ENCODE measurements at places on chromosomes 1 and 21.

GRCh38 chr1:88168126-88168525, 515.9 kb upstream of the PKN2 start:
- DNase-seq = no peak

- DNase-seq = no peak
These were observed 323.3 kb downstream of the RPS6KC1 start for GRCh38 chr1:213374369-213374768.

GRCh38 chr1:76121850-76122249, 47.3 kb downstream of the ST6GALNAC3 start:
- no peak for DNase-seq

DNA sequence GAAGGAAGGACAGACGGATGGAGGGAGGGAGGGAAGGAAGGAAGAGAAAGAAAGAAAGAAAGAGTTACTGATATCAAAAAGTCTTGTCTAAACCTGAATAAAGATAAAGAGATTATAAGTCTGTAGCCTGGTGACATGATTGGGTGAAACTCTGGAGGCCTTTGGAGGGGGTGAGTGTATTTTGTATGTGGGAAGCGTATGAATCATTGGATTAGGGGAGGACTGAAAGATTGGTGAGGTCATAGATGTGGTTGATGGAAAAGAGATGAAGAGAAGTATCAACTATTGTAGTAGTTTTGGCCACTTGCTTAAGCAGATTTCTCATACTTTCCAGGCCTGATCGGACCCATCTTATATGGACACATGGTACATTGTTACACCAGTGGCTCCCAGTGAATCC, 11.5 kb upstream of the KCNJ6 start:
- DNase-seq = no peak

DNA sequence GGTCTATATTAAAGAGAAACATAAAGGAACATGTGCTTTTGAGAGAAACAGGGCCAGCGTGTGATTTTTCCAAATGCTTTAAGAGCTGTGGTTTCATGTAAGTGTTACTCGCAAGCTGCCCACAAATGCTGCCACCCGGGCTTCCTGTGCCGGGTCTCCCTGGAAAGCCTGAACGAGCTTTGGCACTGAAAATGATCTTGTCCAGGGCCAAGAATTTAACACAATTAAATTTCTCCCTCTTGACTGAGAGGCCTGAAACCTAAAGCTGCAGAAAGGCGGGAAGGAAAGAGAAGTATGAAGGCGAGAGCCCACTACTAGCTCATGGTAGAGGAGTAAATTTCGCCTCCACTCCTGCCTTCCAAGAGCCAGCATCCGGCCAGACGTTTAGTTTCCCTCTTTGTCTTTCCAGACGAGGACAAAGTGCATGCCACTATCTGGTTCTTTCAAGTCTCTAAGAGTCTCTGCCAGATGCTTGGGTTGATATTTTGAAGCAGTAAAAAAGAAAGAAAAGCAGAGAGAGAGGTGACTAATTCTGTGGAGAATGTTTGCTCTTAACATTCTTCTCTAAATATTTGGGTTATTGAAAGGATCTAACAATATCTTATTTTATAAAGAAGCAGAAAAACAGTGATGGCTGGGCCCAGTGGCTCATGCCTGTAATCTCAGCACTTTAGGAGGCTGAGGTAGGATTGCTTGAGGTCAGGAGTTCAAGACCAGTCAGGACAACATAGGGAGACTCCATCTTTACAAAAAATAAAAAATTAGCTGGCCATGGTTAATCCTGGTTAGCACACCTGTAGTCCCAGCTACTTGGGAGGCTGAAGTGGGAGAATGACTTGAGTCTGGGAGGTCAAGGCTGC, 100.0 kb upstream of the HNRNPU start:
- DNase-seq = no peak

GRCh38 chr1:160862203-160863060, at the start of gene CD244:
Gene CD244, minus strand, starts transcription at chr1:160862887. Its CDS starts 210 bp downstream, at chr1:160862677.
- DNase-seq = peak; percentile 10

GRCh38 chr1:212129781-212130180, 94.2 kb downstream of the DTL start:
- no peak for DNase-seq

DNA sequence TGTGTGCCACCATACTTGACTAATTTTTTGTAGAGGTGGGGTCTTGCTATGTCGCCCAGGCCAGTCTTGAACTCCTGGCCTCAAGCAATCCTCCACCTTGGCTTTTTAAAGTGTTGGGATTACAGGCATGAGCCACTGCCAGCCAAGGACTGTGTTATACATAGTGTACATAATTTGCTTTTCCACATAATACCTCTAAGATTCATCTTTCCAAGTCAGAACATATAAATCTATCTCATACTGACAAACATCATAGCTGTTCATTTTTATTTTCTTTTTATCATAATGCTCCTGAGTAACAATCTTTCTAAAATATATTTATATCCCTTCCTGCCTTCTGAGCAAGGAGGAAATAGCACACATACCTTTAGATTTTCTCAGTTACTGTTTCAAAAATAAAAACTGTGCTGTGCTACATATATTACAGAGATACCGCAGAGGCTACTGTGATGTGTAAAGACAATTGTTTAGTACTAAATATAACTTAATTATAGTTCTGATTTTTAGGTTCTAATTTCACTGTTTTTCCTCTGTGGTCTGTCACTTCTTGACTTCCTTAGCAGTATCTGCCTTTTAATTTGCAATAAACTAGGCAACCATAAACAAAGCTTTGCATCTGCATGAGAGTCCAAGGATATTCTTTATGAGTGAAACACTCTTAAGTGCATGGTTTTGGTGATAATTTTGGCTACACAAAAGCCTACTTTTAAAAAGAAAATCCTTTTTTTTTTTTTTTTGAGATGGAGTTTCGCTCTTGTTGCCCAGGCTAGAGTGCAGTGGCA, 59.3 kb downstream of the EYA3 start:
- DNase-seq = no peak

DNA sequence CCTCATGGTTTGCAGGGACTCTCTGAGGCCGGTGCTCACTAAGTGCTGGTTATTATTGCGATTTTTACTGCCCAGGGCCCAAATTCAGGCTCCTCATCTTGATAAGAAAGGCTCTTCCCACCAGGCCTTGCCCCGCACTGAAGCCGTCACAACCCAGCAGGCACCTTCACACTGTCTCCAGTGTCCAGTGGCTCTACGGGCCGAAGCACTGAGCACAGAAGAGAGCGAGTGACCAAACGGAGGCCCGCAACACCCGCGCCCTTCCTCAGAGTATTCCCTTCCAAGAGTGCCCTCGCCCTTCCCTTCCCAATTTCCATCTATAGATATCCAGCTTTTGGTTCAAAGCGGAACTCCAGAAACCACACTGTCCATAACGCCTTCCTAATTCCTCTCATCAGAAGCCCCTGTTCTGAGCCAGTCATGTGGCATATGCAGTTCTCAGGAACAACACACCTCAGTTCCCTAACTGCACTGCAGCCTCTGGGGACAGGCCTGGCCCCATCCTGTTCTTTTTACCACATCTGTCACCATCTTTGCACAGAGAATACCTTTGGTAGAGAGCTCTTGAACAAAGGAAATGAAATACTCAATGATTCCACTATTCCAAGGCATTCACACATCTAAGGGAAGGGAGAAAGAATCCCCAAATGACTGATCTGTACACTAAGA, 15.1 kb downstream of the FALEC start:
- no peak for DNase-seq

- DNase-seq = no peak
These were observed 69.2 kb downstream of the RUNX3 start for GRCh38 chr1:24860841-24861240.

- DNase-seq = no peak
These were observed 2.3 kb upstream of the SLC2A5 start for GRCh38 chr1:9071554-9072235.

DNA sequence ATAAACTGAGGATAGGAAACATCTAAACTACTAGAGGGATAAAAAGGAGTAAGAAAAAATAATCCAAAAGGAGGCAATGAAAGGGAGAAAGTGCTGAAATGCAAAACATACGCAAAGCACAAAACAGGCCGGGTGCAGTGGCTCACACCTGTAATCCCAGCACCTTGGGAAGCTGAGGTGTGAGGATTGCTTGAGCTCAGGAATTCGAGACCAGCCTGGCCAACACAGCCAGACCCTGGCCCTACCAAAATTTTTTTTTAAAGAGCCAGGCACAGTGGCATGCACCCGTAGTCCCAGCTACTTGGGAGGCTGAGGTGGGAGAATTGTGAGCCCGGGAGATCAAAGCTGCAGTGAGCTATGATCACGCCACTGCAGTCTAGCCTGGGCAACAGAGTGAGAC, 10.5 kb downstream of the SPOCD1 start:
- DNase-seq = no peak

DNA sequence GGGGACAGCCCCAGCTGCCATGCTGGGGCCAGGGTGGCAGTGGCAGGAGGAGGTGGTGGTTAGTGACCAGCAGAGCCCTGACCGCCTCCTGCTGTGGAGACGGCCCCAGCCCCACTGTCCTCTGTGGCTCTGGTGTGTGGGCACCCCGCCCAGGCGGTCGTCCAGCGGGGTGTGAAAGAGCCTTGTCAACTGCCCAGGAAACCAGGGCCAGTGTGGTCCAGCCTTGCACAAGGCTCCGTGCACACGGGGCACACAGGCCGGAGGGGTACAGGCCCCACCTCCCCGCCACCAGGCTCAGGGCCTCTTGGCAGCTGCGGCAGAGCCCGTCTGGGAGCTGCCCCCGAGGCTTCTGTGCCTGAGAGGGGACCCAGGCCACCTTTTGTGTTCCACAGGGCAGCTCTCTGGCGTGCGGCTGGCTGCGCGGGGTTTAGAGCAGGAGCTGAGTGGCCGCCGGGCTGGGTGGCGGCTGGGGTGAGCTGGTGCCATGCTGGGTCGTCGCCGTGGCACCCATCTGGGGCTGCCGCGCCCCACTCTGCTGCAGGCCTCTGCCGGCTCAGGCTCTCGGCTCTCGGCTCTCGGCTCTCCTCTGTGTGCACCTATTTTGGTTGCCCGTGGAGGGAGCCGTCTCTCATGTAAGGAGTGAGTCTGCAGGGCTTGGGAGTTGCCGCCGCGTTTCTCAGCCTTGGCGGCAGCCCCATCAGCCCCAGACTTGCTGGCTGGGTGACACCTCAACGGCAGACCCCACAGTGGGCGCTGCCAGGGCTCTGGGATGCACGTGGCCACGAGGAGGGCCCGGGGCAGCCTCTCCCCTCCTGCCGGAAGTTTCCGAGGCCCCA, 36.1 kb downstream of the SLX9 start:
- no peak for DNase-seq

- no peak for DNase-seq
These were observed 20.2 kb downstream of the MRPL37 start for GRCh38 chr1:54220004-54220811.

DNA sequence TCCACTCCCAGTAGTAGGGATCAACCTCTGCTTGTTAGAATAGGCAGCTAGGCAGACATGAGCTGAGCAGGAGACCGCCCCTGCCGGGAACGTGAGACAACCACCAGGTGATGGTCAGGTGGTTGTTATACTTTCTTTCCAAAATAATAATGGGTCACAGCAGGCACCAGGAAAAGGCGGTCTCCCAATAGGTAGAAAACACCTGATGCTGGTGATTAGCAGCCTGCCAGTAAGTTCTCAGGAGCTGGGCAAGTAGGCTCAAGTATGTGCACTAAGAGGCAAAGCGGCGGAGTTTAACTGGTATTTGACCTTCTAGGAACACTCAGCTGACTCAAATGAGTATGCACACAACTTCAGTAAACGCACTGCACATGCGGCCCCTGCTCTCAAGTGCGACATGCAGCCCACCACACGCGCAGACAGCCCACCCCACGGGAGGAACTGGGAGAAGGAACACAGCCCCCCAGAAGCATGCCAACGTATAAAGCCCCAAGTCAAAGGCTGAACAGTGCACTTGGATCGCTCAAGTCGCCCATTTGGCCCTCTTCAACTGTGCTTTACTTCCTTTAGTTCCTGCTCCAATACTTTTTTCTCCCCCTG, 80.0 kb downstream of the DESI2 start:
- no peak for DNase-seq

- DNase-seq = no peak
These were observed 14.8 kb upstream of the TMEM240 start for GRCh38 chr1:1554926-1555915.

DNA sequence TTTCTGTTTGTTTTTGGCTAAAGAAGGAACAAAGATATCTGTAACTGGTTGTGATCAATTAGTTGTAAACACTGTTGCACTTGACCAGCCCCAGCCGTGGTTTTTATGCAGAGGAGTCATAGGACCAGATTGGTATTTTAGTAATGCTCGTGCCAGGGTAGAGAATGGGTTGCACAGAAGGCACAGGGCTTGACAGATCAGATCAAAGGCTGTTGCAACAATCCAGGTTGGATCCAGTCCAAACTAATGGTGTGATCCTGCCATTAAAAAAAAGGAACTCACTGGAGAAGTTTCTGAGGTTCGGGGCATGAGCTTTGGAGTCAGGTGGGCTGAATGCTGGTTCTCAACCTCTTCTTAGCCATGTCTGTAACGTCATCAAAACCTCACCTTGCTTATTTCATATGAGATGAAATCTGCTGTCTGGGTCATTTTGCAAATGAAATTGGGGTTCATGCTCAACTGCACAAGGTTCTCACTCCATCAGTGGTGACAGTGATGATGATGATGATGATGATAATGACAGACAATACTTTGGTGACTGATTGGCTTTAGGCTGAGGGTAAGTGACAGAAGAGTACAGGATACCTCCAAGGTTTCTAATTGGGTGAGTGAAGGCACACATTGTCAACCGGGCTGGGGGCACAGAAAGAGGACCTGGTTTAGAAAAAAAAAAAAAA, 43.1 kb downstream of the ZNF281 start:
- no peak for DNase-seq

- no peak for DNase-seq
These were observed 4.9 kb upstream of the PRDM2 start for GRCh38 chr1:13694886-13695684.

- DNase-seq = no peak
These were observed 18.1 kb upstream of the PCP4 start for GRCh38 chr21:39849014-39849655.

DNA sequence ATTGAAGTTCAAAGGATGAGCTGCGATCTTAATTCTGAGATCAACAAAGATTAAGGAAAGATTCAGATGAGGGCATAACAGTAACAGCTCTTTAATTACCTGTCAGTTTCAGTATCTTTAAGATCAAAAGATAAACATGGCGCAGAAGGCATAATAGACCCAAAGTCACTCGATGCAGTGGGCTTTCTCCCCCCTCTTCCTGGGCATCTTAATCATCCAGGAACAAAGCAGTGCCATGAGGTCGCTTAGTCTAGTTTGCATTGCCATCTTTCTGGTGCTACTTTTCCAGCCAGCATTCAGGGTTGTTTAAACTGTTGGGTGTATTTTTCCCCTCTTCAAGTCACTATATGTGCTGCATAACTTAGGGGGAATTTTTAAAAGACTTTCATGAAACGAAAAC, 72.3 kb downstream of the HUNK start:
- DNase-seq = no peak

DNA sequence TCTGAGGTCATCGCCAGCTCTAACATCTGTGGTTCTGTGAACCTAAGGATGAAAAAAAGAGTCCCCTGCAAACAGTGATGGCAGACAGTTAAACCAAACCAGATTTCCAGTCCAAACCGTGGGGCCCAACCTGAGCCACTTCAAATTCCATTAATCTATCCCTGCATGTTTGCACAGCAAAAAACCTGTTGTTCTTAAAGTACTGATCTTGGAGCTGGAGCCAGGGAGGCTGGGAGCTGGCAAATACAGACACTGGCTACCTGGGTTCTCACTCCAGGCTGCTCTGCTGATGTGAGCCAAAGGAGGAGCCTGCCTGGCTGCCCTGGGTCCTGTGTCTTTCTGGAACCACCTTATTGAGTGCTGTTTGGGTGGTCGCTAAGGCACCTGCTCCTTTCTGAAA, 16.4 kb downstream of the LDLRAD1 start:
- no peak for DNase-seq

- no peak for DNase-seq
These were observed 163.4 kb downstream of the ADGRL4 start for GRCh38 chr1:78843111-78843510.
